Naive thymus-derived CD4-positive, alpha-beta T cell (primary cell): ENCODE measurements at places on chromosomes 5 and 9. TPM values are rescaled to one million over a fixed set of nuclear protein-coding genes. Genes with fewer than 3 reads are reported as not detected.

DNA sequence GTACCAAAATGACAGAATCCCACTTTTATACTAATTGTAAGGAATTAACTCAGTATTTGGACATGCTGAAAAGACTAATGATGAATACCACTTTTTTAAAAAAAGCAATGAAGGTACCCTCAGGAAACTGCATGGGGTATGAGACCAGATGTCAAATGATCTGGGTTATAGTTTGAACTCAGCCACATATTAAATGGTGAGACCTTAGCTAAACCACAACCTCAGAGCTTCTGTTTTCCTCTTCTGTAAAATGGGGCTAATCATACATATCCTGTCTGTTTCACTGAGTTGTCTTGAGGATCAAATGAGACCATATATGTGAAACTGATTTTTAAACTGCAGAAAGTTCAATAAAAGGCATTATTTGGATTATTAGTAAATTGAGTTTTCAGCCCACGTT, 238.4 kb downstream of the AP3B1 start:
- DNase-seq, result no peak
- no peak overlapping the region for H3K27ac ChIP-seq
- no peak overlapping the region for H3K4me3 ChIP-seq
- no peaks in the 10 kb centered on the region for H3K27me3 ChIP-seq

- no peak overlapping the region for H3K27ac ChIP-seq
- no peaks in the 10 kb centered on the region for H3K4me1 ChIP-seq
- no peaks in the 10 kb centered on the region for H3K27me3 ChIP-seq
These were observed 1.9 kb upstream of the ARSI start for GRCh38 chr5:150304481-150305081.

DNA sequence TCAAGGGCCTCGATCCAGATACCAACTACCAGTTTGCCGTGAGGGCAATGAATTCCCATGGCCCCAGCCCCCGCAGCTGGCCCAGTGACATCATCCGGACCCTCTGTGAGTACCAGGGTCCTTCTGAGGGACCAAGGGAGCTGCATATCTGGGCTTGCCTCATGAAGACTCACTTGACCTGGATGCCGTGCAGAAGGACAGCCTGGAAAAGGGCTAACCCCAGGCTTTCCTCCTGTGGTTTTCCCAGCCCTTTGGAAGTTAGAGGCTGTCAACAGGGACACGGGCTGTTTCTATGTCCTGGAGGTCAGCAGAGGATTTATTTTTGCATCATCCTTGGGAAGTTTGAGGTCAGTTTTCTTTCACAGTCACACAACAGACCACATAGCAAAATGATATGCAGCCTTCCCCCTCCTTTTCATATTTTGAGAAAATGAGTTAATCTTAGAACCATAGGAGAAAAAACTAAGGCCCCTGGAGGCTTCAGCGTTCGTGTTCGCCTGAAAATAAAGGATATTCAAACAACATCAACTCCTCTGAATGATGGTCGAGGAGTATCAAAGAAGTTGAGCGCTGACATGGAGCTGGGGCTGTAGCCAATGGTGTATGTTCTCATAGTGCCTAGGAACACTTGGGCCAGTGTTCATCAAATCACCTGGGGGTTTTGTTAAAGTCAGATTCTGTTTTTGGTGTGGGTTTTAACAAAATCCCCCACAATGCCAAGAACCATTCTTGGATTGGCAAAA, 112.2 kb downstream of the EGFLAM start:
- H3K27ac ChIP-seq, result no peak overlapping the region
- DNase-seq, result no peak
- H3K27me3 ChIP-seq, result no peaks in the 10 kb centered on the region
- no peaks in the 10 kb centered on the region for H3K36me3 ChIP-seq
- H3K4me3 ChIP-seq, result no peak overlapping the region

GRCh38 chr9:134662143-134662876, 20.7 kb downstream of the COL5A1 start:
- no peaks in the 10 kb centered on the region for H3K27me3 ChIP-seq
- no peaks in the 10 kb centered on the region for H3K4me1 ChIP-seq
- no peak for DNase-seq
- H3K27ac ChIP-seq, result no peak overlapping the region
- H3K36me3 ChIP-seq, result no peaks in the 10 kb centered on the region

DNA sequence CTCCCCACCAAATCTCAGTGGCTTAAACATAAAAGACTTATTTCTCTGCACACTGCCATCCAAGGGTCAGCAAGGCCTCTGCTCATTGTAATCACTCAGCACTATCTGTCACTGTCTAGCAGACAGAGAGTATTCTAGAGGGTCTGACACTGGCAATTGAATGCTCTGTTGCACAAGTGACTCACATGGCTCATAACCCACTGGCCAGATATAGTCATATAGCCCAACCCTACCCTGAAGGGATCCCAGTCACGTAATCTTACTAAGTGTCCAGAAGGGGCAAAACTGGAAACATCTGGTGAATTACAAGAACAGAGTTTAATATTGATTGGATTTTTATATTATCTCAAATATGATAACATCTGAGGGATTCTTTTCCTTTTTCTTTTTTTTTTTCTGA, 80.7 kb downstream of the TSSK1B start:
- DNase-seq, result no peak
- no peaks in the 10 kb centered on the region for H3K36me3 ChIP-seq
- no peak overlapping the region for H3K27ac ChIP-seq

- peaks cover 25% of the 10 kb centered on the region for H3K4me1 ChIP-seq
- DNase-seq, result no peak
- H3K27ac ChIP-seq, result peak overlapping the region; percentile 52
- no peaks in the 10 kb centered on the region for H3K27me3 ChIP-seq
These were observed 142.3 kb downstream of the SMARCA2 start for GRCh38 chr9:2157277-2158110.

GRCh38 chr9:115596746-115597080, 478.8 kb upstream of the TNC start:
- DNase-seq, result no peak
- H3K36me3 ChIP-seq, result no peaks in the 10 kb centered on the region
- H3K4me3 ChIP-seq, result no peak overlapping the region

GRCh38 chr9:87882627-87883026, at the start of gene SPATA31E1:
Gene SPATA31E1 (plus strand): TSS chr9:87882877. CDS start chr9:87882892, 15 bp downstream.
- no peaks in the 10 kb centered on the region for H3K27me3 ChIP-seq
- H3K36me3 ChIP-seq, result no peaks in the 10 kb centered on the region
- no peak within 1 kb of the TSS for H3K4me3 ChIP-seq
- no peak within 1 kb of the TSS for H3K27ac ChIP-seq

DNA sequence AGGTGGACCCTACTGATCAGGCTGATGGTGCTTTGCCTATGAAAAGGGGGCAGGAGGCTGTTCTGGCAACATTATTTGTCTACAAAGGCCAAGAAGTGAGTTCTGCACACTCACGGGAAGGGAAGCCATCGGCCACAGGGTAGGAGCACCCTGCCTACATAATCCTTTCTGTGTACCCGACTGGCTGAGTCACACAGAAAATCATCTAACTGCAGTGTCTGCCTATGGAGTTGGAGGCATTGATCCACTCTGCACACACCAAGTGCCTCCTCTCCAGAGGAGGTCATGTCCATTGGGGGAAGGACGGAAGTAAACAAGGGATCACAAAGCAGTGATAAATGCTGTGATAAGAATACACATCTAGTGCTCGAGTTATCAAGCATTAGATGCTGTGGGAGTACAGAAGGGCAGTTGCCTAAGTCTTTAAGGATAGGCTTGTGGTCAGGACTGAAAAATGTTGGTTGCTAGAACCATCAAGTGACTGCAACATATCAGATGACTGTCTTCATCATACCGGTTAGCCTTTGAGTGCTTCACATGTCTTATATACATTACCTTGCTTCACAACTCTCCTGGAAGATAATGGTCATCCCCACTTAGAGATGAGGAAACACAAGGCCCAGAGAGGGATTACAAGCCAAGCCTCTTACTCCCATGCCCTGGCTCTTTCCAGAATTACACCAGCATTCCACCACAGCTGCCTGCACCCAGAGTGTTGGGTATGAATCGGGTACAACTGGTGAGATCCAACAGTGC, 1.3 kb upstream of the SLC2A8 start:
- H3K4me1 ChIP-seq, result peaks cover 15% of the 10 kb centered on the region
- H3K27ac ChIP-seq, result no peak overlapping the region
- H3K4me3 ChIP-seq, result no peak overlapping the region
- DNase-seq, result no peak
- H3K27me3 ChIP-seq, result peaks cover 1% of the 10 kb centered on the region

DNA sequence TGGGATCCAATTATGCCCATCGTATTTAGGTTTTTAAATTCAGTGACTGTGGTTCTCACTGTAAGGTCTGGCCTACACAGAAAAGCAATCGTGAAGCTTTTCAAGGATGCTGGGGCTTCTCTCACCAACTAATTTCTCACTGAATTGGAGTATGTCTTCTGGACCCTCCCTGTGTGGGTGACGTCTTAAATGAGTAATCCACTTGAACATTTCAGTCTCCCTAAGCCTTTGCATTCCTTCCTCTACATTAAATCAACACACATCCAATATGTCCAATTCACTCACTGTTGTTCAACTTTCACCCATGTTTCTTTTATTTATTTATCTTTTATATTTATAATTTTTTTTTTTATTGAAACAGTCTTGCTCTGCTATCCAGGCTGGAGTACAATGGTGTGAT, 12.5 kb upstream of the BTF3 start:
- no peak overlapping the region for H3K4me3 ChIP-seq
- no peaks in the 10 kb centered on the region for H3K4me1 ChIP-seq
- no peaks in the 10 kb centered on the region for H3K36me3 ChIP-seq
- no peak overlapping the region for H3K27ac ChIP-seq
- no peaks in the 10 kb centered on the region for H3K27me3 ChIP-seq

GRCh38 chr5:25128606-25129005, 483.8 kb upstream of the CDH10 start:
- H3K4me3 ChIP-seq, result no peak overlapping the region
- no peak overlapping the region for H3K27ac ChIP-seq
- H3K4me1 ChIP-seq, result no peaks in the 10 kb centered on the region
- no peak for DNase-seq

DNA sequence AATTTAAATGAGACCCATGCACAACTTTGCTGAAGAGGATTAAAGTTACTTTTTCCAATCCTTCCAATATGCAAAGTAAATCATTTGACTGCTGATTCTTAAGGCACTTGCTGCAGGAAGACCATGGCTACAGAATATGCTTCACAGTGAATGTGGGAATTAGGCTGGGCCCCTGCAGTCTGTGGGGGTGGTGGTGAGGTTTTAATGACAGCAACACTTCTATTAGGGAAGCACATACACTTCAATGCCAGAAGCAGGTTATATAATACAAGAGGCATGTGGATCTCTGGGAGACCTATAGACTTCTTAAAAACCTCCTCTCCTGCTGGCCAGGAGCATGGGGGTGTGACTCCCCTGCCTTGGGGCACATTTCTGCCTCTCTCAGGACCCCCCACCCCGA, 124.5 kb upstream of the KLF9 start:
- no peaks in the 10 kb centered on the region for H3K36me3 ChIP-seq
- no peak overlapping the region for H3K4me3 ChIP-seq
- no peaks in the 10 kb centered on the region for H3K4me1 ChIP-seq
- DNase-seq, result no peak
- H3K27me3 ChIP-seq, result no peaks in the 10 kb centered on the region
- H3K27ac ChIP-seq, result no peak overlapping the region

- no peaks in the 10 kb centered on the region for H3K36me3 ChIP-seq
- no peak overlapping the region for H3K4me3 ChIP-seq
- no peak for DNase-seq
- H3K27ac ChIP-seq, result no peak overlapping the region
- no peaks in the 10 kb centered on the region for H3K27me3 ChIP-seq
- no peaks in the 10 kb centered on the region for H3K4me1 ChIP-seq
These were observed 660.3 kb downstream of the ISL1 start for GRCh38 chr5:52043543-52043942.

- H3K4me3 ChIP-seq, result no peak overlapping the region
- DNase-seq, result no peak
- no peaks in the 10 kb centered on the region for H3K27me3 ChIP-seq
- H3K4me1 ChIP-seq, result no peaks in the 10 kb centered on the region
These were observed 34.3 kb downstream of the MRPL36 start for GRCh38 chr5:1765141-1765879.

GRCh38 chr5:143462431-143462830, 58.9 kb upstream of the NR3C1 start:
- no peaks in the 10 kb centered on the region for H3K36me3 ChIP-seq
- no peaks in the 10 kb centered on the region for H3K27me3 ChIP-seq
- H3K4me3 ChIP-seq, result no peak overlapping the region

DNA sequence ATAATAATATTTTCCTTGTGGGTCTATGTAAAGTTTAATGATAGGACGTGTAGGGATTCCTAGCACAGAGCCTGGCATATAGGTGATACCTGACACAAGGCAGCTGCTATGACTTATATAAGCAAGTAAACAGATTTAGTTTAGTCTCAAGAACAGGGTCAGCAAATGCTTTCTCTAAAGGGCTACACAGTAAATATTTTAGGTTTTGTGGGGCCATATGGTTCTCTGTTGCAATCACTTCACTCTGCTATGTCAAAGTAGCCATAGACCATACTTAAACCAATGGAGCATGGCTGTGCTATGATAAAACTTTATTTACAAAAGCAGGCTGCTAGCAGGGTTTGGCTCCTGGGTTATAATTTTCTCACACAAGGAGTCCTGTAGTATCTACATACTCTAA, 204.8 kb upstream of the KLF4 start:
- DNase-seq, result no peak
- H3K27ac ChIP-seq, result no peak overlapping the region
- no peaks in the 10 kb centered on the region for H3K4me1 ChIP-seq

DNA sequence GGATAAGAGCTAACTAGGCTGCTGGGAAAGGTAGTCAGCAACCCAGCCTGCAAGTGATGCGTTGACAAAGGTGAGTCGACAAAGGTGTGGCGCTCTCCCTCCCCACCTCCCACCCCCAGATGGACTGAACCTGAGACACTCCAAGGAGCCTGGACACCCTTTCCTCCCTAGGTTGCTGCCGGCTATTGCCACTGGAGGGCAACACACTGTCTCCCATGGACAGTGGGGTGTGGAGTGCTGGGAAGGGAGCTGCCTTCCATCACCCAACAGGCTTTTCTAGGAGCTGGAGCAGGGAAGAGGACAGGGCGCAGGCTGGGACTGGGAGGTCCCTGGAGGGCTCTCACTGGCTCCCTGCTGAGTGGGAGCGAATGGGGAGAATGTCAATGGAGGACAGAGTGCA, 75.4 kb upstream of the ARAP3 start:
- no peak for DNase-seq
- H3K27me3 ChIP-seq, result no peaks in the 10 kb centered on the region
- H3K4me1 ChIP-seq, result no peaks in the 10 kb centered on the region
- no peak overlapping the region for H3K4me3 ChIP-seq

DNA sequence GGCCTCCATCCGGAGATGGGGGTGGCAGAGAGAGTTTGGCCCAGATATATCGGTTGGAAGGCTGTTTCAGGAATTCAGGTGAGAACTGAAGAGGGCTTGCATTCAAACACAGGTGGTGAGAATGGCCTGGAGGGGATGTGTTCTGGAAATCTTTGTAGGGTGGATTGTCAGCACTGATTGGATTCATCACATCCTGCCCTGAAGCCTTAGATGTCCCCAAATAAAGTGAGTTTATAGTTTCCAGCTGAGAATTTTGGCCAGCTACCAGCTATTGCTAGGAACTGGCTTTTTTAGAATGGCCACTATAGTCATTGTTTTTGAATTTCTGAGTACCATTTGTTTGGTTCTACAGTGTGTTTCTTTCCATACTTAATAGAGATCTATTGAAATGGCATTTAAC, 46.1 kb upstream of the ANKH start:
- H3K27ac ChIP-seq, result no peak overlapping the region
- no peaks in the 10 kb centered on the region for H3K36me3 ChIP-seq
- no peaks in the 10 kb centered on the region for H3K27me3 ChIP-seq
- no peaks in the 10 kb centered on the region for H3K4me1 ChIP-seq
- DNase-seq, result no peak

Gene PCDHB4
- polyA plus RNA-seq, result not detected

Gene ANKH
- polyA plus RNA-seq, result 45.5 TPM

Gene TTLL11
- polyA plus RNA-seq, result 8.6 TPM

Gene GBGT1
- not detected for polyA plus RNA-seq

Gene NDFIP1
- 99.3 TPM for polyA plus RNA-seq

Gene RAB24
- polyA plus RNA-seq, result 14.9 TPM

Gene ZNF883
- polyA plus RNA-seq, result 1.4 TPM

Gene SLC34A3
- polyA plus RNA-seq, result not detected

Gene CXXC5
- 1.7 TPM for polyA plus RNA-seq

Gene C5orf58
- polyA plus RNA-seq, result 2.0 TPM

Gene GABRA1
- polyA plus RNA-seq, result not detected
